ENCODE measurements at places on chromosomes 4 and X.

- DNase-seq: no peak
Observed at GRCh38 chrX:42751573-42751972, 26.4 kb downstream of the PPP1R2C start.

DNA sequence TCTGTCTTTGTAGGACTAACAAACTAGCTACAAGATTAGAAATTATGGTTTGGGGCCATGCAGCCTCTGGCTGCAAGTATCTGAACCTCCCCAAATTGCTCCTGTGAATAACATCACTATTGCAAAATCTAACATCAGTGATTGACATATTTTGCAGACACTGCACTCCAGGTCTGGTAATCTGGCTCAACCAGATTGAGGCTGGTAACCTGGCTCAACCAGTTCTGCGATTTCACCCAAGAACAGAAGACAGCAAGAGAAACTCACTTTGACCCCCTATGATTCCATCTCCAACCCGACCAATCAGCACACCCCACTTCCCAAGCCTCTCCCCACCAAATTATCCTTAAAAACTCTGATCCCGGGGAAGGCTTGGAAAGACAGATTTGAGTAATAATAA, 20.9 kb downstream of the SPIN3 start:
- DNase-seq: no peak

DNA sequence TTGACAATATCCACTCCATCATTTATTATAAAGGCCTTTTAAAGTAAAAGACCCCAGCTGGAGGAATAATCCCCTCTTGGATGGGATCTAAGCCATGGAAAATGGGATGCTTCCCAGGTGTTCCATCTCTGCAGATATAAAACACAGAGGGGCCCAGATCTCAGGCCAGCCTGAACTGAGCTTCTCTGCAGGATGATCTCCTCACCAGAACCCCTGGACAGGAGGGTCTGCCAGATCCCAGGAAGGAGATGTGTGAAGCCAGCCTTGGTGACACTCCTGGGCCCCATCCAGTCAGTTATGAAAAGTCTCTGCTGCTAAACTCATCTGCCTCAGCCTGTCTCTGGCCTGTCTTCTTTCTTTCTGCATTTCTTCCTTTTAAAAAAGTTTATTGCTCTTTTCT, 56.7 kb downstream of the HTRA3 start:
- DNase-seq: no peak

- no peak for DNase-seq
Observed at GRCh38 chr4:182856862-182857261, 60.3 kb downstream of the DCTD start.

DNA sequence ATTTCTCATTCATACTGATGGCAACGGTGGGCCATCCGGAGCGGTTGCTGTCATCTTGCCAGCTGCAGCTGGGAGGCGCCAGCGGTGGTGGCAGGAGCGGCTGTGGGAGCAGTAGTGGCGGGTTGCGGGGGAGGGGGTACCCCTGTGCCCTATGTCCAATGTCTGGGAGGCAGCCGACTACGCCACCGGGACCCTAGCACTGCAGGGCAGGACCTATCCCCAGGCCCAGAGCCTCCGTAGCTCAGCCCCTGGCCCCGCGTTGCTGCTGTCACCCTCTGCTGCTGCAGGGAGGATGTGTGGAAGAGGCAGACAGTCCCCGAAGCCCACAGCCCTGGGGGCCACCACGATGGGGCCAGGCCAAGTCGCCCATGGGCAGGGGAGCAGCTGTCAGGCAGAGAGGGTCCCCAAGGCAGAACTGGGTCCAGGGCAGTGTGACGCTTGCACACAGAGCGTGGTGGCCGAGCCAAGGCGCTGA, 10.0 kb upstream of the SPP1 start:
- no peak for DNase-seq
